ENCODE measurements at places on chromosomes 12 and 14.

GRCh38 chr12:19988459-19988873 lies 379.9 kb upstream of the PDE3A start:
- DNase-seq = peak; percentile 42

DNA sequence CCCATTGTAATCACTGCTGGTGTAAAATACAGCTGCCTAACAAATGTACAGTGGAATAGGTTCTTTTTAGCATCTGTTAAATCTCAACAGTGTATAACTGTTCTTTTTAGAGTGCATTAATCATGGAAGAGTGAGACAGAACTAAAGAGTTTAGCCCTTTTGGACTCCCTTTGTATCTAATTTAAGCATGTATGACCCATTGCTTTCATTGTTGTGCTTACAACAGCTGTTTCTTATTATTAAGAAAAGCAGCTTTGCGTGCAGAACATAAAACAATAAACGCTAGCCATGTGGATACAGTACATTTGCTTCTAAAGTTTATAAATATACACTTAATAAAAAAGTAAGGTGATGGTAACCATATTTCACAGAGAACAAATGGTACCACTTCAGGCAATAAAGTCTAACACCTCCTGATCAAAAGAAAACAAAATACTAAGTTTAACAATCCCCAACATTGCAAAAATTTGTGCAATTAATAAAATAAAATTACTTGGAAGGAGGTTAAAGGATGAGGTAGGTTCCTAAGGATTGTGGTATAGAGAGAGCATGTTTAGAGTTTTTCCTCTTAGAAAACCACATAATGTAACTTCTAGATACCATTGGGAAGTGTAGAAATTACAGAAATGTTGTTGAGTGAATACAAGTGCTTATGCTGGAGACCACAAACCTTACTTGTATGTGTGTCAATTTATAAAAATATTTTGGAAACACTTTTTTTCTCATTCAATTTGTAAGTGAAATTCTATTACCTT lies 448.7 kb downstream of the SLC6A15 start:
- peak; percentile 75 for DNase-seq

DNA sequence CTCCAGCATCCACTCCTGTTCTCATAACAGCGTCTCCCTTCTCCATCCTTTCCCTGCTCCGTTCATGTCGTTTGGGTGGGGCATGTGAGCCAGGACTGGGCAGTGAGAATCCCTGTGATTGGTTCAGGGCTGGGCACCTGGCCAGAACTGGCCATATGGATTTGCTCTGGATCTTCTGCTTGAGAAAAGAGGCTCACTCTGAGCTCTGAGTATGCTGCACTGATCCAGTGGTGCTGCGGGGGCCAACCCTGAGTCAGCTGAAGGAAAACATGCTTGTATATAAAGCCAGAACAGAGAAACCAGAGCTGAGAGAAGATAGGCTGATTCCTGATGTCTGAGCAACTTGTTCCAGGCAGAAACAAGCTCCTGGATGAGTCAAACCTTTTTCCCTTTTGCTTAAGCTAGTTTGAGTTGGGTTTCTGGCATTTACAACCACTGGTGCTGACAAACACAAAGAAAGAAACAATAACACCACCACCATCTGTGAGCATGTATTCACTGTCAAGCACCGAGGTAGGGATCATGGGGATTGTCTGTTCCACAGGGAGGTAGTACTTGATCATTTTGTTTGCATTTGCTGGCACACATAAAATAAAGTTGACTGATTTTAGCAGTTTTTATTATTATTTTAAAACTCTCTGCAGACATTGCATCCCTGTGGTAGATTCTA lies 14.0 kb upstream of the HPD start:
- DNase-seq = peak; percentile 96

GRCh38 chr12:117724543-117724942 lies 244.2 kb downstream of the KSR2 start:
- DNase-seq = peak; percentile 13

DNA sequence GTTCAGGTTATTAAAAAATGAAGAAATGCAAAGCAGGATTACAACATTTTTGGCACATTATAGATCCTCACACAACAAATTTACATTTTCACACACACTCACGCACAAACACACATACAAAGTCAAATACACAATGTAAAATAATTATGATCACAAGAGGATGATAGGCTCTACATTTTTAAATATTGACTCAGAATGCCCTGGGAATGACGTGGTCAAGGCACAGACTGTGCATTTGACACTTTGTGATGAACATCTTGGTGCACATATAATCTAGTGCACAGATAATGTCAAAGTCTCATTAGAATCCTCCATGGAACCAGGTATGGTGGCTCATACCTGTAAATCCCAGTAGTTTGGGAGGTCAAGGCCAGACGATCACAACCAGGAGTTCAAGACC lies 49.4 kb downstream of the DPF3 start:
- DNase-seq = peak; percentile 58

GRCh38 chr14:22872833-22873520 lies 1.4 kb downstream of the LRP10 start:
- DNase-seq = no peak

DNA sequence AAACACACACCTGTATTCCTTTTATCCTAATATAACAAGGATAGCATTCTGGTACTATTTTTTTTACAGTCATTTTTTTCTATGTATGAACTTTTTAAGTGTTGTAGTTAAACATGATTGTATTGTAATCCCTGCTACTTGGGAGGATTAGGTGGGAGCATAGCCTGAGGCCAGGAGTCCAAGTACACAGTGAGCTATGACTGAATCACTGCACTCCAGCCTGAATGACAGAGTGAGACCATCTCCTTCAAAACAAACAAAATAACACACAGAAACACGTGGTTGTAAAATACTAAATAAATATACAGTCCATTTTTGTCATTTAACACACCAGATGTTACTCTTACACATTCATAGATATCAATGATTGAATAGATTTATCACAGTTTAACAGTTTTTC lies 56.9 kb downstream of the MAP4K5 start:
- DNase-seq = peak; percentile 32

GRCh38 chr12:13088496-13088895 lies 15.0 kb downstream of the GSG1 start:
- DNase-seq = no peak

- no peak for DNase-seq
Observed at GRCh38 chr12:52906191-52906601, 1.3 kb upstream of the KRT8 start.

DNA sequence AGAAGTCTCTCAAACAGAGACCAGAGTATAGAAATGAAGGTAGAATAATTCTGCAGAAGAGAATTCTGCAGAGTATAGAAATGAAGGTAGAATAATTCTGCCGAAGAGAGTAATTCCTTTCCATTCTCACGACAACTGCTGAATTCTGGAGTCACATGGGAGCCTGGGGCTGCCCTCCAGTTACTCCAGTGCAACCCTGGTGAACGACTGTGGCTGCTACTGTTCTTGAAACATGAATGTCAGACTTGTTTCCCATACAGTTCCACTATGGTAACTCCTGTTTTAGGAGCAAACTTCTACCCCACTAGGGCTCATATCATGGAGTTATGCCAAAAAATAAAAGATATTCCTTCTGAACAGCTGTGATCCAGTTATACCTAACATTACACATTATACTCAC lies 164.4 kb downstream of the KICS2 start:
- no peak for DNase-seq

DNA sequence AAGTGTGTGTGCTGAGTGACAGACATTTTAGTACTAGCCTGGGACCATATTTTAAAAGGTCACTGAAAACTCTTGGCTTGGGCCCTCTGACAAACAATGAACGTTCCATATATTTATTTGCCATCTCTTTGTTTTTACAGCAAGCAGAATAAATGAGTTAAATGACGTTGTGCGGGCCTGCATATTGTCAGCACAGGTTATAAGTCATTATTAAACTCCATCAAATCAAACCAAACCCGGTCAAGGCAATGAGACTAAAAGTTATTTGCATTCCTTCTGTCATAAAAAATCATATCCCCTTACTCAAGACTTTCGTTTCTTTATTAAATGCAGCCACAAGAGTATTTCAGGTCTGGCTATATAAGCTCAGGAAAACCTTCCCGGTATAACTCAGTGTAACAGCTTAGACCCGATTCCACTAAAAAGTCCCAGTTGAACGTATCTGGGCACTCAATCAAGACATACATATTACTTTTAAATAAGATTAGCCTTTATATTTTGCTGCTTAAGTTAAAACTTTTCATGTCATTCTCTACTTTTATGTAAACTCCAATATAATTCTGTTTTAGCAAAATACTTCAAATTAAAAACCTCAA lies 84.9 kb downstream of the DICER1 start:
- DNase-seq = no peak

DNA sequence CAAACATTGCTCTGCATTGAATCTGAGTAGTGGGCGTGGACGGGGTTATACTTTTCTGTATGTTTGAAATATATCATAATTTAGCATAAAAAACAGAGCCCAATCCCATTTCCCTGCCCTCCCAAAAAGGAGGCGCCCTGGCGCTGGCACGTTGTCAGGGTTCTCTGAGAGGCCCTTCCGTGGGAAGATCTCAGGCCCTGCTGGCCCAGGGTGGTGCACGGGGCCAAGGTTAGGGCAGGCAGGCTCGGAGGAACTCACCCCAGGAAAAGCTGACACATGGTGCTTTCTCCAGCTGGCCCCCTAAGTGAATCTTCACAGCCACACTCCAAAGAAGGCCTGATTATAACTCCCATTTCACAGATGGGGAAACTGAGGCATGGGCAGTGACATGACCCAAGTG lies 17.2 kb downstream of the DIO3 start:
- DNase-seq = no peak

DNA sequence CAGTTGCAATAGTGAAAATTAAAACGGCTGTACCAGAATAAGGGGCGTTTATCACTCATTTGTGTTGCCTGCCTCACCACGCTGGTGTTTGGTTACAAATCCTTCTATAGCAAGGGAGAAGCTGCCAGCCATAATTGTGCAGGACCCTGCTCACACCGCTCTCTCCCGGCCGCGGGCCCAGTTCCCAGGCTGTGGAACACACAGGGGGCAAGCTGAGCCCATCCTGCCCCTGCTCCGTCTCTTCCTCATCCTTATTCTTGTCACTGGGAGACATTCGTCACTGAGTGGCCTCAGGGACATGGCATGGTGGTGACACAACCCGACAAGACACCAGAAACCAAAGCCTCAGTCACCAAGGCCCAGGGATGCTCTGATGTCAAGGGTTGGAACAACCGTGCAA lies 116.3 kb upstream of the FKBP4 start:
- DNase-seq = no peak

GRCh38 chr14:100052819-100053218 lies 12.4 kb upstream of the EVL start:
- no peak for DNase-seq

GRCh38 chr14:71086567-71086966 lies 179.3 kb downstream of the PCNX1 start:
- no peak for DNase-seq

All from GM23248 (cell line).